ENCODE measurements at places on chromosomes 3 and 15.

DNA sequence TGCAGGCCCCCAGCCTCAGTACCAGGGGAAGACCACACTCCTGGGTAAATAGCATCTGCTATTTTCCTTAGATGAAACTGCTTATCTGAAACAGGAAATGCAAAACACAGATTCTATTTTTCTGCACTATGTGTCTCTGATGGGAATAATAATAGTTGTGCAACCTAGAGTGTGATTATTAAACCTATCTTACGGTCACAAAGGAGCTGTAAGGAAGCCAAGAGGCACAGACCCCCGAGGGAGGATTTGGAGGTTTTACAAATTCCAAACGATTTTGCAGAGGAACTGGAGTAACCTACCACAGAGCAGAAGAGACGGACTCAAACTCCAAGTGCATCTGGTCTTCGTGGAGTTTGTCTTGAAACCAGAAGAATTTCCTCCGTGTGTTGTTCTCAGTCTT is 14.1 kb upstream of the APOD start:
- H3K27ac ChIP-seq, result no peak overlapping the region
- H3K4me1 ChIP-seq, result no peaks in the 10 kb centered on the region
- no peaks in the 10 kb centered on the region for H3K27me3 ChIP-seq
- H3K4me3 ChIP-seq, result no peak overlapping the region
- H3K36me3 ChIP-seq, result no peaks in the 10 kb centered on the region

DNA sequence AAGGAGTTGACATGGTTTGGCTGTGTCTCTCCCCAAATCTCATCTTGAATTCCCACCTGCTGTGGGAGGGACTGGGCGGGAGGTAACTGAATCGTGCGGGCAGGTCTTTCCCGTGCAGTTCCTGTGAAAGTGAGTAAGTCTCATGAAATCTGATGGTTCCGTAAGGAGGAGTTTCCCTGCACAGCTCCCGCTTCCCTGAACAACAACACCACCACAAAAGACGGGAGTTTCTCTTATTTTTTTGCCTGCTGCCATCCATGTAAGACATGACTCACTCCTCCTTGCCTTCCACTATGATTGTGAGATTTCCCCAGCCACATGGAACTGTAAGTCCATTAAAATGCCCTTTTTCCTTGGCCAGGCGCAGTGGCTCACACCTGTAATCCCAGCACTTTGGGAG is 22.7 kb downstream of the XXYLT1 start:
- H3K27ac ChIP-seq, result no peak overlapping the region
- H3K4me1 ChIP-seq, result no peaks in the 10 kb centered on the region
- DNase-seq, result no peak
- H3K27me3 ChIP-seq, result no peaks in the 10 kb centered on the region
- H3K4me3 ChIP-seq, result no peak overlapping the region

DNA sequence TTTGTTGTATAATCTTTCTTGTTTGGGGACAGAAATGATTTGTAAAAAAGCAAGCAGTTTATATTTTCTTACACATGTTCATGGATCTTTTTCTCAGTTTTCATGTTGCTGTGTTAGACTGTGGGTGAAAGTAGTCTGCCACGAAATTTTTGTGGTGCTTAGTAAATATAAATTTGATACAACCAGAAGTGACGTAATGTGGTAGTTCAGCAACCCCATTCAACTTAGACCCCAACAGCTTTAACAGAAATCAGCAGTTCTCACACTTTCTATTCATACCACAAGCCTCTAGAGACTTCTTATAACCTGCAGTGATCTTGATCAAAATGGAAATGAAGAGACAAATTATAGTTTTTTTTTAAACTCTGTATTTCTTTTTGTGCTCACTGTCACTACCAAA is 120.2 kb upstream of the IGSF10 start:
- H3K27me3 ChIP-seq, result no peaks in the 10 kb centered on the region
- no peaks in the 10 kb centered on the region for H3K36me3 ChIP-seq
- H3K4me3 ChIP-seq, result no peak overlapping the region
- no peak for DNase-seq
- no peak overlapping the region for H3K27ac ChIP-seq
- H3K4me1 ChIP-seq, result no peaks in the 10 kb centered on the region

DNA sequence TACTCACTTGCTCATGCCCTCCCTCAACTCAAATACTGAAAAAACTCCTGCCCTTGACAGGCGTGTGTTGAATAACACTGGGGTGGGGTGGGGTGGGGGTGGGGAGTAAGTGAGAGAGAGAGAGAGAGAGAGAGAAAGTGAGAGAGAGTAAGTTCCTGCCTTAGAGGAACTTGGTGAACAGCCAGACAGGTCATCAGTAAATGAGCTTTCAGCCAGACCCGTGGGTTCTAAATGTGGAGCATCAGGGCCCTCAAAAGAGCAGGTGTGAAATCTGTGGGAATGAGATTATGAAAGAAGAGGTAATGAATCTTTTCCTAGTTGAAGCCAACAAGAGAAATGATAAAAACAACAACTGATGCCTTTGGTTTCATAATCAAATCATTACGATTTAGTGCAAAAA is 134.4 kb upstream of the FAM3D start:
- DNase-seq, result no peak
- H3K4me1 ChIP-seq, result no peaks in the 10 kb centered on the region
- H3K27ac ChIP-seq, result no peak overlapping the region
- no peaks in the 10 kb centered on the region for H3K27me3 ChIP-seq
- H3K36me3 ChIP-seq, result no peaks in the 10 kb centered on the region

GRCh38 chr3:148309390-148310035 is 388.2 kb upstream of the AGTR1 start:
- DNase-seq, result no peak
- no peaks in the 10 kb centered on the region for H3K4me1 ChIP-seq
- no peaks in the 10 kb centered on the region for H3K27me3 ChIP-seq
- no peak overlapping the region for H3K27ac ChIP-seq
- no peak overlapping the region for H3K4me3 ChIP-seq
- H3K36me3 ChIP-seq, result no peaks in the 10 kb centered on the region

DNA sequence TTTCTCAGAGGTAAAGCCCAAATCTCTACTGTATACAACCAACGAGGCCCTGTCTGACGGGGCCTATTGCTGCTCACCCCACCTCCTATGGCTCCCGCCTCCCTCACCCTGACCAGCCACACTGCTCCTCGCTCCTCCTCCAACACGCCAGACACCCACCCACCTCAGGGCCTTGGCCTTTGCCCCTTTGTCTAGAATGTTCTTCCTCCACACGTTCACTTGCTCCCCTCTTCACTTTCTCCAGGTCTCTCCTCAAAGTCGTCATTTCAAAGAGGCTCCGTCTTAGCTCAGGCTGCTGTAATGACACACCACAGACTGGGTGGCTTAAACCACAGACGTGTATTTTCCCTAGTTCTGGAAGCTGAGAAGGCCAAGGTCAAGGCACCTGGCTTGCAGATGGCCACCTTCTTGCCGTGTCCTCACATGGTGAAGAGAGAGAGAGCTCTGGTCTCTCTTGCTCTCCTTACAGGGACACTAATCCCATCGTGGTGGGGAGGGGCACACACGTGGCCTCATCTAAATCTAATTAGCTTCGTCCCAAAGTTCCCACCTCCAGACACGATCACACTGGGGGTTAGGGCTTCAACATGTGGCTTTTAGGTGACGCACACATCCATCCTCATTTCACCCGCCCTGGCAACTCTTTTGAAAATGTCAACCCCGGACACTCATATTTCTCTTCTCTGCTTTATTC is 98.2 kb downstream of the TLE3 start:
- H3K27ac ChIP-seq, result no peak overlapping the region
- H3K36me3 ChIP-seq, result no peaks in the 10 kb centered on the region
- no peaks in the 10 kb centered on the region for H3K4me1 ChIP-seq
- H3K27me3 ChIP-seq, result no peaks in the 10 kb centered on the region

DNA sequence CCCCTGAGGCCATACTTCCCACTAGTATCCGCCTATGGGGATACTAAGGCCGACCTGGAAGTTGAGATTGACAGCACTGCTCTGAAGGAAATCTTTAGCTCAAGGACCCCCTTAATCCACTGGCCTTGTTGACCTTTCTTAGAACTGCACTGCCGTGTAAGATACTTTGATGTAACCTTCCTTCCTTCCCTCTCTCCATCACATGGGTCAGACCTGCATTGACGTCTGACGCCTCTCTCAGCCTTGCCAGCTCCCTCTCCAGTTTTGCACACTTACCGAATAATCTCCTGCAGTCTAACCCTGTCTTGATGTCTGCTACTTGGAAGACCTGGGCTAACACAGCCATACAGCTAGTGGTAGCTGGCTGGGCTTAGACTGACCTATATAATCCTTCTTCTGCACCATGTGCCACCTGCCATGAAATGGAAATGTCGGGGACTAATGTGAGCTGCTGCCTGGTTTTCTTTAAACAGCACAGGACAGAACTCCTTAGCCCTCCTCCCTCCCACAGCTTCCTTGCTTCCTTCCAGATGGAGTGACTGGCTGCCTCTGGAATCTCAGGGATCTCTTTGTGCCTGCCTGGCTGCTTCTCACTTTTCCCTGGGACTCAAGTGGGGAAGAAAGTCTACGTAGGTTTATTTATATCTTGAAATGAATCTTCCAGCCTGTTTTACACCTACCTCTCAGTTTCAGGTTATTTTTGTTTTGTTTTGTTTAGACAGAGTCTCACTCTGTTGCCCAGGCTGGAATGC is 39.2 kb upstream of the HERC1 start:
- DNase-seq, result no peak
- H3K4me3 ChIP-seq, result no peak overlapping the region
- H3K4me1 ChIP-seq, result no peaks in the 10 kb centered on the region
- H3K36me3 ChIP-seq, result no peaks in the 10 kb centered on the region
- no peak overlapping the region for H3K27ac ChIP-seq
- no peaks in the 10 kb centered on the region for H3K27me3 ChIP-seq

DNA sequence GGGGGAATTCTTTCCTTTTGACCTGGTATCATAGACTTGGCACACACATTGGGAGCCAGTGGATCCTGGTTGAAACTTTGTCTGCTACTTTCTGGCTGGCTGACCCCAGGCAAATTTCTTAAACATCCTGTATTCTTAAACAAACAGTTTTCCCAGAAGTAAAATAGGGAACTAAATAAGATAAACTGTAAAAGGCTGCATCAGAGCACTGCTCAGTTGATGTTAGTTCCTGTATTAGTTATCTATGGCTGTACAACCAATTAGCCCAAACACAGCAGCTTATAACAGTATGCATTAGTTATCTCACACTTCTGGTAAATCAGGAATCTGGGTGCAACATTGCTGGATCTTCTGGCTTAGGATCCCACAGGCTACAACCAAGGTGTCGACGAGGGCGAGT is 73.1 kb upstream of the SLCO3A1 start:
- H3K27me3 ChIP-seq, result no peaks in the 10 kb centered on the region
- H3K4me3 ChIP-seq, result no peak overlapping the region
- no peak for DNase-seq
- no peaks in the 10 kb centered on the region for H3K4me1 ChIP-seq
- H3K27ac ChIP-seq, result no peak overlapping the region

- peak overlapping the region; percentile 56 for H3K27ac ChIP-seq
- no peaks in the 10 kb centered on the region for H3K27me3 ChIP-seq
- H3K4me1 ChIP-seq, result no peaks in the 10 kb centered on the region
- no peaks in the 10 kb centered on the region for H3K36me3 ChIP-seq
- peak; percentile 74 for DNase-seq
Observed at GRCh38 chr3:171770689-171771620, 39.3 kb downstream of the PLD1 start.

GRCh38 chr3:184417619-184418327 is 37.9 kb downstream of the CHRD start:
- H3K4me3 ChIP-seq, result no peak overlapping the region
- no peaks in the 10 kb centered on the region for H3K36me3 ChIP-seq
- no peaks in the 10 kb centered on the region for H3K27me3 ChIP-seq
- H3K27ac ChIP-seq, result no peak overlapping the region
- no peaks in the 10 kb centered on the region for H3K4me1 ChIP-seq

- H3K27ac ChIP-seq, result no peak overlapping the region
- H3K4me1 ChIP-seq, result no peaks in the 10 kb centered on the region
- H3K36me3 ChIP-seq, result no peaks in the 10 kb centered on the region
- no peak overlapping the region for H3K4me3 ChIP-seq
Observed at GRCh38 chr15:25695875-25696760, 167.0 kb downstream of the ATP10A start.

DNA sequence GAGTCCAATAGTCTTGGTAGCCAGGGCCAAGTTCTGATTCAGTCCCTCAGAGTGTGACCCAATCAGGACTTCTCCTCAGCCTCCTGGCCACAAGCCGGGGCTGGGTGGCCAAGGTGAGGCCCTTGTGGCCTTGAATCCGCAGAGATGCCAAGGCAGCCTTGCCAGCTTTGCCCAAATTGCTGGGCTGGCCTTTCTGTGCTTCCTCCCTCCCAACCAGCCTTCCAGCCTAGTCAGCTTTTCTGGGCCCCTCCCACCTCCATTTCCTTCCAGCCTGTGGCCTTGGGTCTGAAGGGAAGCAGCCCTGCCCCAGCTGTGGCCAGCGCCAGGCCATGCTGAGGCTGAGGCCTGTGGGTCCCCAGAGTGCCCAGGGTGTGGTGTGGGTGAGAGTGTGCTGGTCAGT is 34.3 kb upstream of the ANKDD1A start:
- no peaks in the 10 kb centered on the region for H3K36me3 ChIP-seq
- no peak overlapping the region for H3K4me3 ChIP-seq
- no peaks in the 10 kb centered on the region for H3K27me3 ChIP-seq
- no peak for DNase-seq
- no peak overlapping the region for H3K27ac ChIP-seq

- H3K36me3 ChIP-seq, result no peaks in the 10 kb centered on the region
- no peaks in the 10 kb centered on the region for H3K27me3 ChIP-seq
- no peak overlapping the region for H3K4me3 ChIP-seq
- no peak for DNase-seq
- H3K27ac ChIP-seq, result no peak overlapping the region
- peaks cover 17% of the 10 kb centered on the region for H3K4me1 ChIP-seq
Observed at GRCh38 chr15:67132276-67132675, 66.9 kb downstream of the SMAD3 start.

DNA sequence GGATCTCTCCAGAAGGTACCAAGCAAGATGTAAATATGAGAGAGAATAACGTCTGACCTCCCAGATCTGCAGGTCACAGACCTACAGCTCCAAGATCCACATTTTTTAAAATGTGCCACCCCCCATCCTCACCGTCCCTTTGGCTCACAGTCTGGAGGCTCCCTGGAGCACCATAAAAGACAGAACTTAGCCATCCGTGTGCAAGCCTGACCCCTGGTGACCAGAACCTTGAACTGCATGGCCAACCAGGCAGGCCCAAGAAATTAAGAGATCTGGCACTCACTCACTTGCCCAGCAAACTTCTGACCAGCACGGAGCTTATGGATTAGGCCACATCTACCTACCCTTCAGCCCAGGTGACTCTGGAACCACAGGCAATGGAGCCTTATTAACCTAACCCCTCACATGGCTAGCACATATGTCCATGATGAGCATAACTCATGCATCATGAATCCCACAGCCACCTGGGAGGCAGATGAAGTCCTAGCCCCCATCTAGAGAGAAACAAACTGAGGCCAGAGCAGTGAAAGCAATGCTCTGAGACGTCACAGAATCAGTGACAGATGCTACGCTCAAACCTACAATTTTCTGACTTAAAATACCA is 275.3 kb downstream of the UACA start:
- H3K36me3 ChIP-seq, result no peaks in the 10 kb centered on the region
- no peaks in the 10 kb centered on the region for H3K27me3 ChIP-seq
- no peaks in the 10 kb centered on the region for H3K4me1 ChIP-seq
- DNase-seq, result peak; percentile 64

- H3K27me3 ChIP-seq, result no peaks in the 10 kb centered on the region
- H3K27ac ChIP-seq, result no peak overlapping the region
- DNase-seq, result no peak
- H3K4me1 ChIP-seq, result no peaks in the 10 kb centered on the region
Observed at GRCh38 chr15:43483297-43484128, 9.4 kb downstream of the TP53BP1 start.
